Stomach (tissue), 19 donors: ENCODE measurements at places on chromosomes 1 and 21. TPM values are rescaled to one million over a fixed set of nuclear protein-coding genes. Genes with fewer than 3 reads are reported as not detected.

- no peak for DNase-seq
These were observed 17.8 kb downstream of the CASZ1 start for GRCh38 chr1:10778640-10779039.

DNA sequence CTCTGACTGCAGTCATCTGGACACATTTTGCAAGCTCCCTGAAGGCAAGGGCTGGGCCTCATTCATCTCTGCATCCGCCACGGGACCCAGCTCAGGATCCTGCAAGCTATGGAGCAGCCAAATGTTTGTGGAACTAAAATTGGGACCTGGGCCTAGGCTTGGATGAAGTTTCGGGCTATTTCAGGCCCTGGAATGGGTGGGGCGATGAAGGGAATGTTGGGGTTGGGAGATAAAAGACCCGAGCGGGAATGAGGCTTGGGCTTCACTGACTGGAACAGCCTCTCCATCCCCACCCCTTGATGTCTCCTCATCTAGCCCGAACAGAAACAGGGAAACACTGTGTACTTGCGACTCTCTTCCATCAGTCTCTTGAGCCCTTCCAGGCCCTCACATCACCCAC lies 7.3 kb upstream of the AHCYL1 start:
- no peak for DNase-seq

The IL10 gene
- polyA plus RNA-seq, result 1.9 TPM

- no peak for DNase-seq
These were observed 1.7 kb upstream of the PRCC start for GRCh38 chr1:156765666-156766065.

The MROH7 gene
- polyA plus RNA-seq, result 0.68 TPM
